Fibroblast of skin of left biceps (primary cell): ENCODE measurements at places on chromosomes 11 and 22.

DNA sequence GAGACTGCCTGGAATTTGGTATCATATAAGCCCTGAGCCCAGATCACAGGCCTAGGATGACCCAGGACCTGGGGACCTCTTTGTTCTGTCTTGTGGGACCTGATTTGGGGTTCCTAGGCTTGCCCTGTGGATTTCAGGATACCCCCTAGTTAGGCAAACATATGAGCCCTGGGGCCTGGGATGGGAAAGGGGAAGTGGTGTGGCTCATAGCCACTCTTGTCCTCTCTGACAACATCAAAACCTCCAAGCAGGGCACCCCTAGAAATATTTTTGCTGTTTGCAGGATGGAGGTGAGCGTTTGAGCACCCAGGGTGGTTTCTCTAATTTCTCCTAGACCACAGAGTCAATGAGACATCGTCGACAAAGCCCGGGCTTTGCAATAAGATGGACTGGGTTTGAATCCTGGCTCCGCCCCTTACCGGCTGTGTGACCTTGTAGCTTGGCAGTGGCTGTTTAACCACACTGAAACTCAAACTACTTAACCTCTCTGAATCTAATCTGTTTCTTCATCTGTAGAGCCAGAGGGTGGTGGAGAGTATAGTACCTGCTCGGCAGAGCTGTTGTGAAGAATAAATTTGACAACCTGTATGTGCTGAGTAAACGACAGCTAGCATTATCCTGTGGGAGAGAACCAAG, 5.3 kb upstream of the LRRC10B start:
- DNase-seq = no peak

DNA sequence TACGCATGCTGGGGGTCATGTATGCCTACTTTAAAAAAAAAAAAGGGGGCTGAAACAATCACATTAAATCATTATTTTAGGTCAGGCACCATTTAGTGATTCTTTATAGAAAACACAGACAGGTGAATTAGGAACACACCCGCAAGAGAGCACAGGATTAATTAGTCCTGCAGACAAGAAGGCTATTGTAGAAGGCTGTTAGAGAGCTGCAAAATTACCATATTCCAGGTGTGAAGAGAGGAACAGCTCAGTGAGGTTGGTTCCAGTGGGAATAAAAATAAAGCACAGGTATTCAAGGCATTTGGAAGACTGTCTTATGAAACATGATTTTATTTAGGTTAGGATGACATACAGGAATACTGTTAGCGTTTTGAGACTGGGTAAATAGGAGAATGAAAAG, 649.1 kb downstream of the OPCML start:
- DNase-seq = no peak

GRCh38 chr11:2089536-2090165, 49.5 kb downstream of the IGF2 start:
- DNase-seq = no peak

DNA sequence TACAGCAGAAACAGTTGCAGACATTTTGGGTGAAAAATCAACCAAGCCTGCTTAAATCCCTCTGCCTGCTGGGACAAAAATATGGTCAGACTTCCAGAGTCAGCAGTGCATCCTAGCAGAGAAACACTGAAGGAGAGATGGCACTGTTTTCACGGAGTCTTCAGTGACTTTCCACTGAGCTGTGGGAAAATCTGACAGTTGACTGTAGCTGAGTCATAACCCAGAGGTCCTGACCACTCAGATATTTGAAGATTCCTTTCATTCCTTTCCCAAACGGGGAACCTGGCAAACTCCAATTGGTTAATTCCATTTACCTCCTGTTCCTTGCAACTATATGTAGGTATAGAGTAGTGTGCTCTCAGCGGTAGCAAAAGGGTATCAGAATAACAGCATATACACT, 20.9 kb upstream of the UPB1 start:
- DNase-seq = peak; percentile 73
